ENCODE measurements at places on chromosomes 13 and 19. TPM values are rescaled to one million over a fixed set of nuclear protein-coding genes. Genes with fewer than 3 reads are reported as not detected.

GARIN5A gene
- 2.7 TPM for total RNA-seq

MIA gene
- not detected for total RNA-seq

CAPN12 gene
- not detected for total RNA-seq

RASGRP4 gene
- not detected for total RNA-seq

UBE2L5 gene
- total RNA-seq = not detected

C13orf42 gene
- total RNA-seq = not detected

ATP7B gene
- 5.3 TPM for total RNA-seq

All from MCF 10A (cell line).